ENCODE measurements at places on chromosomes 4 and X.

DNA sequence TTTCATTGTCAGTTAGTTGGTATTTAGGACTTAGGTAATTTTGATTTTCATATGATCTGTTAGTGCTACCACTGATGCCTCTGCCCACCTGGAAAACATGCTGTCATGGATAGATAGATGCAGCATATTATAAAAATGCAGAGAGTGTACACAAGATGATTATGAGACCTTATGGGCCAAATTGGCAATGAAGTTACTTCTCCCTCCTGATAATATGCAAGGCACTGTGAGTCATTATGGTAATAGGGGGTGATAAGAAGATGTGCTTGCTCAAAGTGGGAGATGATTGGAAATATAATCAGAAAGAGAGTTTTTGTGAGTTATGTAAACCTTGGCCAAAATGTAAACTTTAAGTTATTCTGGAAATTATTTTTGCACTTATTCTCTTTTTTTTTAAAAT lies 56.6 kb upstream of the RHOH start:
- DNase-seq = no peak

DNA sequence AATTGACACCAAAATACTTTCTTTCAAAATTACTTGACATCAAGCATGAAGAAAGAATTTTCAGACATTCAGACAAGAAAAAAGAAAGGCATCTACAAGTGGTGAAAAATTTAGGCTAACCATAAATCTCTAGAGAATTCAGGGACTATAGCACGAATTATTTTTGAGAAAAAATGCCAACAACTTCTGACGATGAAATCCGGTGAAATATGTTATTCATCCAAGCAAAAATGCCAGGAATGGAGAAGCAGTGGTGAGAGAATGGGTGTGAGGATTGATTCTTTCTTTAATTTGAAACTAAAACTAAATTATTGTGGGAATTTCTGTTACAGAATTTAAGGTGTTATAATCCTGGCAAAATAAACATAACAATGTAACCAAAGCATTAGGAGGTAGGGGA lies 69.4 kb upstream of the SORBS2 start:
- no peak for DNase-seq

GRCh38 chrX:40088299-40088625 lies 9.5 kb downstream of the BCOR start:
- DNase-seq = no peak

DNA sequence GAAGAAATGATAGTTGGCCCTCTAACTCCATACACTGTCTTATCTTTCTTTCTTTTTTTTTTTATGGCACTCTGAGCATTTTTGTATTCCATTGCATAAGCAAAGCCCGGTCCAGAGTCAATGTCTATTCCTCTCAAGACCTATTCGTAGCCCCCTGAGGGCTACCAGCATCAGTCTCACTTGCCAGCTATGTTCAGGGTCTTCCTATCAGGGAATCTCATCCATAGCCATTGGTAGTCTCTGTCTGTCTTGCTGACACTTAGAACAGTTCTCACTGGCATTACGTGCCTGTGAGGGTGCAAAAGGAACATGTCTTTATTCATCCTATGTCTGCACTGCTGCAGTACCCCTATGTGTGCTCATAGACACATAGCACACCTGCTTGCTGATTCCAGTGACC lies 51.0 kb downstream of the BMP2K start:
- no peak for DNase-seq

DNA sequence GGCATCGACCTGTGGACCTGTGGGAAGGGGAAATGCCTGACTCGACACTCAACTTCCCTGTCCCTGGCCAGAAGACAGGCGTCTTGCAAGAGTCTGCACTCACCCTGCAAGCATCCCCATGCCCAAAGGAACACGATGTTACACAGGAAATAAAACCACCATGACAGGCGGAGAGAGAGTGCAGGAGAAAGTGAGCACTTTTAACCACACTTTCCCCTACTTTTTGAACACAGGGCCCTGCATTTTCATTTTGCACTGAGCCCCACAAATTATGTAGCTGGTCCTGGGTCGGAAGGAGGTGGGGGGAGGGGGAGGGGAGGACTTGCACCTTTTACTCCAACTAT lies 13.8 kb upstream of the MAN2B2 start:
- DNase-seq = no peak

GRCh38 chr4:75037252-75037651 lies 104.3 kb downstream of the PARM1 start:
- no peak for DNase-seq

DNA sequence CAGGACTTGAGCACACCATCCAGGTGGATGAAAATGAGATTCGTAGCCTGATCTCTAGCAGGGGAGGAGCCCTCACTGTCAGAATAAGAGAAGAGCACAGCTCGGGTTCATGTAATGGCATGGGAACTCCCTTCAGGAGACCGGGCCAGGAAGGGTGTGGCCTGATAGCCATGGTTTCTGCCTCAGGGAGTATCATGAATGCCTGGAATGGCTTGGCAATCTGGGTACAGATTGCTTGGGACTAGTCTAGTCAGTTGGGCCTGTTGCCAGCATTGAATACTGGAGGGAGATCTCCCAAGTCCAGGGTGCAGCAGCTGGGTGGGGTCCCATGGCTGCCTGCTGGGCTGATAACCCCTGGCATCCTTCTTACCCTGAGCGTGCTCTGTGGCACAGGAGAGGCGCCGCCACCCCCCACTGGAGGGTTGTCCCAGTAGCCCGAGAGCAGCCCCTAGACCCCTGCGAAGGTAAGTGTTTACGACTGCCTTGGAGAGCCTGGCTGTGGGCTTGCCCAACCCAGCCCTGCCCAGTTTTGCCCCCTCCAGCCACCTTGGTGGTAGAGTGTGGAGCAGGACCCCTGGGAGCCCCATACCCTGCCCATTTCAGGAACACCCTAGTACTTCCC lies 298.8 kb downstream of the TEX13A start:
- DNase-seq = no peak

GRCh38 chr4:78213218-78213617 lies 156.1 kb downstream of the FRAS1 start:
- DNase-seq = no peak

- DNase-seq = no peak
Measured at GRCh38 chrX:15087747-15088146, 182.1 kb downstream of the ASB9 start.

DNA sequence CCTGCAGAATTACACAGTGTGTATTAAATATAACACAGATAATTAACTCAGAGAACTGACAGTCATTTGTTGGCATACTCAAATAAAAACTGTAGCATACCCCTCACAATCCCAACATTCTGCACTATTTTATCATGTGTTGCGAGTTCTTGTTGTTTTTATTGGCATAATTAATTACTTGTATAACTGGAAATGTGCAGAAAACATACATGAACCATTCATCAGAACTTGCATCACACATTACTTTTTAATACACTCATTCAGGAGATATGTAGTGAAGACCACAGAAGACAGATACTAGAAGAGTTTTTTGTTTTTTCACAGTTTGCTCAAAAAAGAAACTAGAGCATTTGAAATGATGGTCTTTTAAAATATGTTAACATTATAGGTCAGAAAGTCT lies 74.6 kb upstream of the NEIL3 start:
- no peak for DNase-seq

DNA sequence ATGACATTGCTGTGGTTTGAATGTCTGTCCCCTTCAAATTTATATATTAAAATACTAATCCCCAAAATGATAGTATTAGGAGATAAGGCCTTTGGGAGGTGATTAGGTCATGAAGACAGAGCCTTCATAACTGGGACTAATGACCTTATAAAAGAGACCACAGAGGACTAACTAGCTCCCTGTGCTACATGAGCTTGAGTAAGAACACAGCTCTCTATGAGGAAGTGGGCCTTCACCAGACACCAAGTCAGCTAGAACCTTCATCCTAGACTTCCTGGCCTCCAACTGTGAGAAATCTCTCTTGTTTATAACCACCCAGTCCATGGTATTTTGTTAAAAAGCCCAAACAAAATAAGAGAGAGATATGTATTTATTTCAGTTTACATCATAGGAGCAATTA lies 242.2 kb upstream of the CTSO start:
- no peak for DNase-seq

GRCh38 chr4:48462363-48462762 lies 20.8 kb upstream of the SLC10A4 start:
- DNase-seq = no peak

DNA sequence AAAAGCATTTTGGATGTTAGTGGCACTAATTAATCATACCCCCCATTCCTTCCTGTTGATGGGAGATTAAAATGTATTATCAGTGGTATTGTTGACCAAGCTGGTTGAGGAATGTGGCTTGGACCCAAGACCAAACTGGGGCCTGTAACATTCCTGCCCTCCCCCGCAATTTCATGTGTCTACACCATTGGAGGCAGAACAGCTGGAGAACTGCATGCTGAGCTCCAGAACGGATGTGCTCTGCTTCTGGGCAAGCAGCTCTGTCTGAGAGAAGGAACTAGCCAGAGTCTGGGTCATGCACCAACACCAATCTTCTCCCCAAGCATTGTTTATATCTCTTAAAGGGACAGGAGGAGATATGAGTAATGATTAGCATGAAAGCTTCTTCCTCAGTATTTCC lies 185.5 kb downstream of the CEP135 start:
- no peak for DNase-seq

- no peak for DNase-seq
Measured at GRCh38 chrX:6777238-6778002, 242.5 kb upstream of the VCX3A start.

- no peak for DNase-seq
Measured at GRCh38 chr4:184647266-184648053, 1.8 kb downstream of the CASP3 start.

- no peak for DNase-seq
Measured at GRCh38 chr4:174218127-174218790, 65.2 kb downstream of the FBXO8 start.

DNA sequence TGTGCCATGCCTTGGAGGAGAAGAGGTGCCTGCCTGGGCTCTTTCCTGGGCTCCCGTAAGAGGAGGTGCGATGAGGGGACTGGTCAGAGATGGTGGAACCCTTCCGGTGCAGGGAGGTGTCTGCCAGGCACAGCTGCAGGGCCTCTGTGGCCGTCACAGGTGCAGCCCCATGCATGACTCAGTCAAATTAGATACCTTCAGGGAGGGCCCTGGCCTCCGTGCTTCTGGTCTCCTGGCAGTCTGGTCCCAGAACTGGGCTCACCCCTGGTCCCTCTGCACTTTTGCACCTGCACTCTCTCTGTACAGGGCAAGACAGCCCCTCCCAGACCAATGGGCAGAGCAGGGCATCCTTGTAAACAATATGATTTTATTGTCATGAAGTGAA lies 49.9 kb upstream of the LRPAP1 start:
- DNase-seq = no peak

- no peak for DNase-seq
Measured at GRCh38 chr4:140603286-140603685, 34.5 kb upstream of the UCP1 start.

GRCh38 chr4:71355045-71355444 lies 16.2 kb downstream of the SLC4A4 start:
- DNase-seq = no peak

DNA sequence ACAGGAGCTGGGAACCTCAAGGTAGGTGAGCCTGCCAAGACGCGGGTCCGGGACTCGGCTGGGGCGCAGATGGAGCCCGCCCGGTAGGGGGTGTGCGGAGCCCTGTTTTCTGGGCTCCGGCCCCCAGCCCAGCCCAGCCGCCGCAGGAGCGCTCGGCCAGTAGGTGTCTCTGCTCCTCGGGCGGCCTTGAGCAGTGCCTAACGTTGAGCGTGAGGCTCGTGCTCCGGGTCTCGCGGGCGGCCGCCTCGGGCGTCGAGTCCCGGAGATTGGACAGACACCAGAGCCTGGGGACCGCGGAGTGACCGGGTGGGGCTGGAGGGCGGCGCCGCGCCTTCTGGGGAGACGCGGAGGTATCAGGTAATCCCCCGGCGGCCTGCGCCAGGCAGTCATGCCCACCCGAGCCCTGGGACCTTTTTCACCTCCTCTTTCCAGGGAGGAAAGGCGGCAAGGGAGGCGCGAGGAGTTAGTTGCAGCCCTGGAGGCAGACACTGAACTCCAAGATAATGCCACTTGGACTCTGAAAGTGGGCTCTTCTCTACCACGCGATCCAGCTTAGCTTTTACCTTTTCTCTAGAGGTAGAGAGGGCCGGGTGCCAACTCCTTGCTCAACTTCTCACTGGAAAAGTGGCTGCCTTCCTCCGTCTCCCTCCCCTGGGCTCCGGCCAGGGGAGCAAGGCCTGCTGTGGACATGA lies 14.5 kb upstream of the FGG start:
- DNase-seq = peak; percentile 71

DNA sequence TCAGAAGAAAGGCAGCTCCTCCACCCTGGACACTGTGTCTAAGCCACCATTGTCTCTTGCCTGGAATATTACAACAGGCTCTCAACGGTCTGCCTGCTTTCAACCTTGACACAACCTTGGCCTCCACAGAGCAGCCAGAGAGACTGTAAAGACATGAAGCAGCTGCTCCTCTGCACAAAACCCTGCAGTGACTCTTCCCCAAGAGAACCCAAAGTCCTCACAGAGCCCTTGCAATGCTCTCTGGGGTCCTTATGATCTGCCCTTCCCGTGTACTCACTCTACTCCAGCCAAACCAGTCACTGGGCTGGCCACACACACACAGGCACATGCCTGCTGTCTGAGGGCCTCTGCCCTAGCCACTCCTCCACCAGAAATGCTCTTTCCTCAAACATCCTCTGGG lies 75.9 kb upstream of the CPEB2 start:
- no peak for DNase-seq

DNA sequence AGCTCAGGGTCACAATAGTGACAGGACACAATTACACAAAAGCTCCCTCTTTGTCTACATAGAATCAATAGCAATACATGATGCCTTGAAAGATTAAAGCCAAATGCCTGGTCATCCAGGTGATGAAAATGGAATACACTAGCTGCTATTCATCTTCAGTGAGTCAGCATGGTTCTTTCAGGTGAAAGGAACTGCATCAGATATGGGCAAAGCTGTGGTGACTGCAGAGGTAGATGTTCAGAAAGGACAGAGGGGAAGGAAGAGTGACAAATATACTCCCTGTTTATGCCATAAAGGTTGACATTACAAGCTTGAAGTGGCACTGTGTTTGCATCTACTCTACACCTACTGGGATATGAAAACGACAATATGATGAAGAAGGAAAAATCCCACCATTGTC lies 20.0 kb upstream of the FTHL17 start:
- DNase-seq = no peak
